HFFc6 (cell line): ENCODE measurements at places on chromosomes 1 and 21. TPM values are rescaled to one million over a fixed set of nuclear protein-coding genes. Genes with fewer than 3 reads are reported as not detected.

The C1orf74 gene
- total RNA-seq: 1.9 to 2.3 TPM (median 2.1 TPM) in 3 replicates

The NLRP3 gene
- 0.33 to 4.3 TPM (median 0.38 TPM) in 3 replicates for total RNA-seq

The LCE3D gene
- total RNA-seq: not detected in 3 replicates

The CD247 gene
- total RNA-seq: not detected in 2 replicates

The CADM3 gene
- 0.55 TPM in 1 of 3 replicates, not detected in the others for total RNA-seq

The PLEKHA6 gene
- 1.3 to 2.7 TPM (median 1.6 TPM) in 3 replicates for total RNA-seq

The OR2T29 gene
- not detected in 2 replicates for total RNA-seq

The GBP5 gene
- 0.34 TPM in 1 of 2 replicates, not detected in the other for total RNA-seq

The TTF2 gene
- total RNA-seq: 18.9 to 28.6 TPM (median 23.2 TPM) in 3 replicates

The KDF1 gene
- total RNA-seq: not detected in 3 replicates

The NIBAN1 gene
- total RNA-seq: 11.7 to 29.5 TPM (median 12.7 TPM) in 3 replicates

The SPRR2B gene
- total RNA-seq: not detected in 3 replicates

The REG4 gene
- total RNA-seq: not detected in 3 replicates

The USH2A gene
- 0.05 and 0.06 TPM in 2 replicates for total RNA-seq

The SLC16A4 gene
- total RNA-seq: 19.1 and 20.4 TPM in 2 replicates

The KIAA1614 gene
- 2.9 to 3.9 TPM (median 3.2 TPM) in 3 replicates for total RNA-seq

The CD84 gene
- not detected in 3 replicates for total RNA-seq

The LRRC7 gene
- 0.12 to 0.29 TPM (median 0.26 TPM) in 3 replicates for total RNA-seq

The CCDC181 gene
- not detected in 3 replicates for total RNA-seq

The TRIM46 gene
- 6.1 to 7.4 TPM (median 7.1 TPM) in 3 replicates for total RNA-seq

The AADACL4 gene
- not detected in 3 replicates for total RNA-seq

The PTPRF gene
- total RNA-seq: 92.3 to 113 TPM (median 103 TPM) in 3 replicates

The GPR37L1 gene
- not detected in 3 replicates for total RNA-seq

The CAMSAP2 gene
- 29.6 and 30.2 TPM in 2 replicates for total RNA-seq

The PLCH2 gene
- total RNA-seq: 0.06 to 0.18 TPM in 2 of 3 replicates, not detected in the other

The SIPA1L2 gene
- 0.02 to 0.03 TPM in 2 of 3 replicates, not detected in the other for total RNA-seq

The NR5A2 gene
- total RNA-seq: 0.12 to 0.86 TPM (median 0.15 TPM) in 3 replicates

The ANKRD34A gene
- total RNA-seq: 9.1 to 14.9 TPM (median 12.9 TPM) in 3 replicates

The OR2T33 gene
- not detected in 2 replicates for total RNA-seq

The TDRD10 gene
- not detected in 3 replicates for total RNA-seq

The NPHP4 gene
- total RNA-seq: 5.0 and 5.7 TPM in 2 replicates

The CD1E gene
- not detected in 3 replicates for total RNA-seq

The FCRL4 gene
- not detected in 3 replicates for total RNA-seq

The CCDC28B gene
- total RNA-seq: 15.3 to 17.1 TPM (median 15.5 TPM) in 3 replicates

The FMN2 gene
- 73.8 to 115 TPM (median 90.7 TPM) in 3 replicates for total RNA-seq
